ENCODE measurements at places on chromosomes 11 and 22.

DNA sequence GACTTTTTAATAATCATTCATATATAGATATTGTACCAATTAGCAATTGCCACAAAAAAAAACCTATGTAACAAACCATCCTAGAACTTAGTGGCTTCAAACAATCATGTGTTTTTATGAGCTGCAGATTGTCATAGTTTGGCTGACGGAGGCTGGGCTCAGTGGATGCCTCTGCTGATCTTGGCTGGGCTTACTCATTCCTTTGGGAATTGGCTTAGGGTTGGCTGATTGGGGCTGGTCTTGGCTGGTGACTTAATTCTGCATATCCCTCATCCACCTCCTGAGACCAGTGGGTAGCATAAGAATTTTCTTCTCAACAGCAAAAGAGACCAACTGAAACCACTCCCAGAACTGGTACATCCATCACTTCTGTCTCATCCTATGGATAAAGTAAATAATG, 57.9 kb upstream of the PHF21B start:
- DNase-seq = no peak

DNA sequence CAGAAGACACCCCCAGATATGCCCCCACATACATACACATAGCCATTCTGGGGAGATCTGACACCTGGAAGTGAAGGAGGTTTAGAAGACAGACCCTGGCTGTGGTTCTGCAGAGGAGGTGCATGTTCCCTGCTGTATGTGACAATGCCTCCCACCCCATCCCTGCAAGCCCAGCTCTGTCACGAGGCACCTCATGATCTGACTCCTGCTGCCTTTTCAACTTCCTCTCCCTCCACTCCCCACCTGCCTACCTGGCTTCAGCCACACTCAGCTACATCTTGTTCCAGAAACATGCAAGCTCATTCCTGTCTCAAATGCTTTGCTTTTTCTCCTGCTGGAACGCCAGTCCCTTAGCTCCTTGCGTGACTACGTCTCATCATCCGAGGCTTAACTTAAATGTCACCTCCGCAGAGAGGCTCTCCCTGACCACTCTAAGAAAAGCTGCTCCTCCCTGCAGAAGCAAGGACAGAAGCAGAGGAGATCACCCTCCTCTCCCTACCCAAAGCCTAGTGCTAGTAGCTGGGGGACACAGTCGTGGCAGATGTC, 114.5 kb downstream of the FEZ1 start:
- no peak for DNase-seq

DNA sequence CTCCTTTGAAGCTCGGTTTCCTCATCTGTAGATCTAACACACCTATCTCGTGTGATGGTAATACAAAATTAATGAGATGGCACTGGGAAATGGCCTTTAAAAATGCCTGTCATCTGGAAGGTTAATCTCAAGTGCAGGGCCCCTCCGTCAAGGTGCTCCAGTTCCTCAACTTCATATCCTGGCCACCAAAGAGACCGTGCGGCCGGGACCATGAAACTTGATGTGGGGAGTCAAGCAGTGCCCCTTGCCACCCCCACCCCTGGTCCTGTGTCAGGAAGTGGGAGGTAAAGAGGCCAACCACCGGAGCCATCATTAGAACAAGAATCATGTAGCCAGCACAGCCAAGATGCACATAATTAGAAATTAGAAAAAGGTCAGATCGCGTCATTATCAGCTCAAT, 108.2 kb downstream of the FEZ1 start:
- DNase-seq = no peak

DNA sequence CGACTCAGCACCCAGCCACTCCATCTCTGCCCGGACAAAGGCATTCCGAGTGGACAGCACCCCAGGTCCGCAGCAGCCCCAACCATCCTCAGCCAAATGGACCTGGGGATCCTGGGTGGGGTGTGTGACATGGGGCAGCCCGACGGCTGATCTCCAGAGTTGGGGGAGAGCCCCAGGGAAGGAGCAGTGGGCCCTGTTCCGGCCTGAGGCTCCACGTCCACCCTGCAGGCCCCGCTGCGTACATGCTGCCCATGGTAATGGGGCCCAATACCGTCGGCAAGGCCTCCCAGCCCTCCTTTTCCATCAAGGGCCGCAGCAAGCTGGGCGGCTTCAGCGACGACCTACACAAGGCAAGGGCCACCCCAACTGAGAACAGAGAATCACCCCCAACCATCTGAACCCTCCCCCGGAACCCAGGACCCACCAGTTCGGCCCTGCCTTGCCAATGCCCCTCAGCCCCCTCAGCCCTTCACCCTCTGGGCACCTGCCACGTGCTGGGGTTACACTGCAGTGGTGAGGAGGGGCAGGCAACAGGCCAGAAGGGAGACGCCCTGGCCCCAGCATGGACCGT, 5.4 kb downstream of the SCGB1C1 start:
- DNase-seq = no peak

- DNase-seq = no peak
Observed at GRCh38 chr11:66268952-66269905, 790 bp downstream of the RAB1B start.

DNA sequence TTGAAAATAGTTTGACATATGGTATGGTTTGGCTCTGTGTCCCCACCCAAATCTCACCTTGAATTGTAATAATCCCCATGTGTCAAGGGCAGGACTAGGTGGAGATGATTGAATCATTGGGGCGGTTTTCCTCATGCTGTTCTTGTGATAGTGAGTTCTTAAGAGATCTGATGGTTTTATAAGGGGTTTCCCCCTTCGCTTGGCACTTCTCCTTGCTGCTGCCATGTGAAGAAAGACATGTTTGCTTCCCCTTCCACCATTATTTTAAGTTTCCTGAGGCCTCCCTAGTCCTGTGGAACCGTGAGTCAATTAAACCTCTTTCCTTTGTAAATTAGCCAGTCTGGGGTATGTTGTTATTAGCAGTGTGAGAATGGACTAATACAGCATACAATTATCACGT, 7.7 kb downstream of the KCTD21 start:
- no peak for DNase-seq
